Right atrium auricular region (tissue), 2 donors: ENCODE measurements at places on chromosomes 6 and 20.

- no peak for DNase-seq
- H3K4me1 ChIP-seq, result no peaks in the 10 kb centered on the region
Observed at GRCh38 chr6:130929036-130929678, 102.0 kb downstream of the SMLR1 start.

GRCh38 chr6:34305982-34306708, 57.3 kb upstream of the SMIM29 start:
- H3K36me3 ChIP-seq, result no peaks in the 10 kb centered on the region
- peaks cover 40% of the 10 kb centered on the region for H3K4me1 ChIP-seq
- H3K27me3 ChIP-seq, result no peaks in the 10 kb centered on the region
- DNase-seq, result no peak
- H3K27ac ChIP-seq, result peak overlapping the region; percentile 20
- no peak overlapping the region for H3K4me3 ChIP-seq

DNA sequence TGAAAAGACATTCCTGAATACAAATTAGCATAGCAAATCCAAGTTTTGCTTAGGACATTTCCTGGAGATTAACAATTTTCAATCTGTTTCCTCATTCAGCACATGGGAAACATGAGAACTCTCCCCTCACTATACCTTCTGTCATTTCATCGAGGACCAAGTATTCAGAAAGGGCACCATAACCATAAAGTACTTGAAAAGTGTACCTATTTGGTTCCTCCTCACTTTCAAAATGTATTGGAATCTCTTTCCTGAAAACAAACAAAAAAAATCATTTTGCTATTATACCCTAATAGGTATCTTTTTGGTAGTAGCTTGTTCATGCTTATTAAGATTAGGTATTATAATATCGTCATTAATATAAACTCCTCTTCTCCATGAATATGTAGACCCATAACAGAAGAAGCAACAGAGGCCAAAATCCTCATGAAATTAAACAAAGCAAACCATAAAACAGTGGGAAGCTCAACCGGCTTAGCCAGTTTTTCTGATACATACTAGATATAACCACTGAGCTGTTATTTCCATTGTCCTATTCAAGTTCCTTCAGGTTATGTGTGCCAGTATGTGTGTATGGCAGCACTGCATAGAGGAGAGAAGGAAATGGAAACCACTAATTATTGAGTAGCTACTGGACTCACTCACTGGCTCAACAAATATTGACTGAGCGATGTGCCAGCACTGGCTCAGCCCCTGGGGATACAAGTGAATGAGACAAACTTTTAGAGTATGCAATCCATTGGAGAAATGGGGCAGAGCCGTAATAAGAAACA, 274.0 kb downstream of the MAFB start:
- H3K27ac ChIP-seq, result no peak overlapping the region
- no peak for DNase-seq
- H3K36me3 ChIP-seq, result no peaks in the 10 kb centered on the region
- no peak overlapping the region for H3K4me3 ChIP-seq
- H3K4me1 ChIP-seq, result no peaks in the 10 kb centered on the region
- no peaks in the 10 kb centered on the region for H3K27me3 ChIP-seq

- H3K4me1 ChIP-seq, result peaks cover 17% of the 10 kb centered on the region
- H3K27me3 ChIP-seq, result no peaks in the 10 kb centered on the region
- no peaks in the 10 kb centered on the region for H3K36me3 ChIP-seq
- no peak overlapping the region for H3K4me3 ChIP-seq
- H3K27ac ChIP-seq, result no peak overlapping the region
Observed at GRCh38 chr6:148325316-148326068, 17.1 kb upstream of the SASH1 start.

DNA sequence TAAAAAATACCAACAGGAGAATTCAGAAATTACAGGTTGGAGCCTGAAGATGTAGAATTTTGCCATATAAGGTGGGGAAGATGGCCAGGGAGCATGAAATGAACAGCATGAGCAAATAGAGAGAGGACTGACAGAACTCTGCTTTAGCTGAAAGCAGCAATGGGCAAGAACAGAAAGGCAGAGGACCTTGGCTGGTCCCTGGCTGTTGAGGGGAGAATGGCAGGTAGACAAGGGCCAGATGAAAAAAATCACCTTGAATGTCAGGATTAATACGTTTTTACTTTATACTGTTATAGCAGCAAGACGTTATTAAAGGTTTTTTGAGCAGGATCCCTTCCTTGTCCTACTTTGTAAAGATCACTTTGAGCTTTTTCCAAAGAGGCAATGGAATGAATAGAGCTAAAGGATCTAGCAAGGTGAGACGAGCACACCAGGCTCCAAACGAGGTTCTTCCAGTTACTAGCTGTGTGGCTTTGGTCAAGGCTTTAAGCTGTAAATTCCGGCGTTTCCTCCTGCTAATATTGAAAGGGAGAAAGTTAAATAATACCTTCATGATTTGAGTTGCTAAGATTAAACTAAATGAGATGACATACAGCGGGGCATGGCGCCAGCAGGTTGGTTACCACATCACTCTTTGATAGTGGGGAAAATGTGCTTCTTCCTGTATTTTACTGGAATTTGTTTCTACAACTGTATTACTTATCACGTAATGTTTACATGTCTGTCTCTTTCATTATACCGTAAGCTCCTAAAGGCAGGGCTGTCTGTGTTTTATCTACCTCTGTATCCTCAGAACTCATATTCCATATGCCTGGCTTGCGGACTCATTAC, 776 bp downstream of the PPIL1 start:
- H3K27me3 ChIP-seq, result no peaks in the 10 kb centered on the region
- H3K36me3 ChIP-seq, result no peaks in the 10 kb centered on the region
- no peak for DNase-seq

GRCh38 chr6:139577124-139577762, 202.8 kb upstream of the CITED2 start:
- DNase-seq, result no peak
- H3K27ac ChIP-seq, result no peak overlapping the region
- H3K27me3 ChIP-seq, result no peaks in the 10 kb centered on the region
- no peaks in the 10 kb centered on the region for H3K4me1 ChIP-seq
- H3K4me3 ChIP-seq, result no peak overlapping the region

GRCh38 chr20:51727872-51728271, 40.3 kb downstream of the ATP9A start:
- H3K36me3 ChIP-seq, result no peaks in the 10 kb centered on the region
- no peaks in the 10 kb centered on the region for H3K27me3 ChIP-seq
- H3K4me3 ChIP-seq, result no peak overlapping the region
- no peaks in the 10 kb centered on the region for H3K4me1 ChIP-seq
- no peak overlapping the region for H3K27ac ChIP-seq

DNA sequence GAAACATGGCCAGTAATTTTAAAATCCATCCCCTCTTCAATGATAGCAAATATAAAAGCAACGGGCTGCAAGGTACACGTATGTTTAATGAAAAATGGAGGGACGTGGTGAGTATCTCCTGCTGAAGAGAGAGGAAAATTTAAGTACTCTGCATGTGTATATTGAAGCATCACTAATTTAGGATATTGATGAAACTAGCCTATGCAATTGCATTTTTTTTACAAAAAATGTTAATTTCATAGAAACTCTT, 362 bp upstream of the TMX4 start:
- DNase-seq, result no peak
- no peaks in the 10 kb centered on the region for H3K27me3 ChIP-seq
- peak overlapping the region; percentile 97 for H3K27ac ChIP-seq
- H3K4me3 ChIP-seq, result peak overlapping the region; percentile 83

DNA sequence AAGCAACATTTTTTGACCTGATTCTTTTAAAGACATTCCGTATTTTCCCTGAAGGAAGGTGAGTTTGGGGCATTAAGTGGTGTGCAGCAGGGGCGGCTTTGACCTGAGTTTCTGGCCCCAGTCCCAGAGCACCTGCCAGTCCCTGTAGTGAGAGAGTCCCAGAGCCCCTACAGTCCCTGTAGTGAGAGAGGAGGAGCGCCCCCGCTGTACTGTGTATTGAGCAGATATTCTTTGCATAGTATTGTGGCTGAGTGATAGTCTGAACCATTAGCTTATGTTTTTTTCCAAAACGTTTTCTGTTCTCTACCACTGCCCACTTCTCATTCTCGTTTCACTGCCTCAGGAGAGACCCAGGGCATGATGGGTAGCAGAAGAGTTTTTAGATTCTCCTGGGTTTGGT, 17.2 kb upstream of the SH3BGRL2 start:
- no peaks in the 10 kb centered on the region for H3K36me3 ChIP-seq
- no peaks in the 10 kb centered on the region for H3K4me1 ChIP-seq
- H3K4me3 ChIP-seq, result no peak overlapping the region
- no peak overlapping the region for H3K27ac ChIP-seq

- H3K27ac ChIP-seq, result no peak overlapping the region
- DNase-seq, result no peak
- H3K36me3 ChIP-seq, result no peaks in the 10 kb centered on the region
- H3K4me3 ChIP-seq, result no peak overlapping the region
- H3K27me3 ChIP-seq, result no peaks in the 10 kb centered on the region
- no peaks in the 10 kb centered on the region for H3K4me1 ChIP-seq
Observed at GRCh38 chr6:132413499-132413802, 12.2 kb upstream of the MOXD1 start.

GRCh38 chr20:32450484-32451061, 92.4 kb downstream of the ASXL1 start:
- no peak overlapping the region for H3K27ac ChIP-seq
- no peaks in the 10 kb centered on the region for H3K27me3 ChIP-seq
- peaks cover 42% of the 10 kb centered on the region for H3K36me3 ChIP-seq

DNA sequence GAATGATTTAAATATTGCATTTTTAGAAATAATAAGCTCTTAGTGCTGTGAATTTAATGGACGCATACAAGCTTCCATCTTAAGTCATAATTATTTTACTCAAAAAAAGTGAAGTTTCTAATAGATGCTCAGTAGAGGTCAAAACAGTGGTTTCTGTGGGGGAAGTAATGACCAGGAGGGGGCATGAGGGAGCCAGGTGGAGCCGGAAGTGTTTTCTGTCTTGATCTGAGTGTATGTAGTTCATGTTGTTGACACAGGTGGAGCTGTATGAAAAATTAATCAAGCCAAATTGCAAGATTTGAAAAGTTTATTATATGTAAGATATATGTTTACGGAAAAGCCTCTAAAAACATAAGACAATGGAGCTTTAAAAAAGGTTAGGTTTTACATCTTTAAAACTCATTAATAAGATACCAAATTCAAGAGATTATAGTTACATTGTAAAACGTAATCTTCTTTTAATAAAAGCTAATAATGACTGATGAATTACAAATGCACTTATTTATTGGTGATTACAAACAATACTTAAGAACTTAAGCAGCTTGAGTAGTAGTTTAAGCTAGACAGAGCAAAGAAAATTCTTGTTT, 68.0 kb downstream of the PLAGL1 start:
- no peaks in the 10 kb centered on the region for H3K27me3 ChIP-seq
- no peak overlapping the region for H3K27ac ChIP-seq
- DNase-seq, result no peak
- no peaks in the 10 kb centered on the region for H3K4me1 ChIP-seq
- no peaks in the 10 kb centered on the region for H3K36me3 ChIP-seq

DNA sequence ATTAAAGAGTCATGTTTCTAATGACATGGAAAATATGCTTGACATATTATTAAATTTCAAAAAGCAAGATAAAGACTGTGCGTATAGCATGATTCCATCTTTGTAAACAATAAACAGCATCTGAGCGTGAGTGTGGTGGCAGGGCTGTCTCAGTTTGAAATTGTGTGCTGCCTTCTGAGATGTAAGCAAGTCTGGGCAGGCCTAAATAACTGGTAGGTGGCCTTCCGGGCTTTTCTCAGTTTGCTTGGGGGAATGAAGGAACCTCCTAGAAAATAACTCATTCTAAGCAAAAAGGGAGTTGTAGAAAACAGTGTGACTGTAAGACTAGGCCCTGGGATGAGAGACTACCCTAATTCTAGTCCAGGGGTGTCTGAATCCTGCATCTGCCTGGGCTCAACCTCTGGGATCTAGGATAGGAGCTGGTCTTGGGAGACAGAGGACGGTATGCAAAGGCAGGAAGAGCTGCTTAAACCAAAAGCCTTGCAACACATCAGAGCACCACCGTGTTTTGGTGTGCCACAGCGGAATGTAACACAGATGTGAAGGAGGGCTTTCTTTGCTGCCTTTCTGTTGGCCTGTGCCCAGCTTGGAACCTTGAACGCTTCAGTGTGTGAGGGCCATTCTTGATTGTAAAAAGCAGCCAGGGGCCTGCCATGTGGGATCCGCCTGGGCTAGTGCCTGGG, 63.5 kb upstream of the L3MBTL3 start:
- no peaks in the 10 kb centered on the region for H3K4me1 ChIP-seq
- no peaks in the 10 kb centered on the region for H3K36me3 ChIP-seq
- no peak overlapping the region for H3K4me3 ChIP-seq
- no peaks in the 10 kb centered on the region for H3K27me3 ChIP-seq

GRCh38 chr20:33812908-33813462, 1.8 kb downstream of the CHMP4B start:
- H3K4me1 ChIP-seq, result no peaks in the 10 kb centered on the region
- peak overlapping the region; percentile 91 for H3K4me3 ChIP-seq
- DNase-seq, result no peak

GRCh38 chr6:75349262-75349984, 64.8 kb upstream of the TMEM30A start:
- H3K4me1 ChIP-seq, result no peaks in the 10 kb centered on the region
- peaks cover 23% of the 10 kb centered on the region for H3K36me3 ChIP-seq
- H3K27ac ChIP-seq, result peak overlapping the region; percentile 40
- DNase-seq, result no peak
- H3K27me3 ChIP-seq, result no peaks in the 10 kb centered on the region
- H3K4me3 ChIP-seq, result peak overlapping the region; percentile 34

DNA sequence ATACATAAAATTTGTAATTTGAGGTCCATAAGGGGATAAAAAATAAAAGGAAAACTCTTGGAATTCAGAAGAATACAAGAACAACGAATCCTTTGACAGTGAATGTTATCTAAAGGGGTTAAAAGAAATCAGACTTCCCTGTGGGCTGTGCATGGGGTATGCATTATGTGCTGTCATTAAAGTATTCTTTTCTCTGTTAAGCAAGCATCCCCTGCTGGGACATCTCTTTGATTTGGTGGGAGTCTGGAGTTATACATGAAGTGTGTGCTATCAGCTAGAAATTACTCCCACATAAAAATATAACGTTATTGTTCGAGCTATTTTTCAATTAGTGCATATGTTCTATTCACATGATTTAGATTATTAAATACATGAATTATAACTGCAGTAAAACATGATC, 195.2 kb downstream of the CENPW start:
- H3K36me3 ChIP-seq, result no peaks in the 10 kb centered on the region
- no peaks in the 10 kb centered on the region for H3K27me3 ChIP-seq
- DNase-seq, result no peak
- H3K4me1 ChIP-seq, result no peaks in the 10 kb centered on the region

- H3K27me3 ChIP-seq, result no peaks in the 10 kb centered on the region
- H3K4me1 ChIP-seq, result no peaks in the 10 kb centered on the region
- H3K36me3 ChIP-seq, result no peaks in the 10 kb centered on the region
- no peak for DNase-seq
- no peak overlapping the region for H3K4me3 ChIP-seq
Observed at GRCh38 chr6:148193063-148193680, 149.5 kb upstream of the SASH1 start.

DNA sequence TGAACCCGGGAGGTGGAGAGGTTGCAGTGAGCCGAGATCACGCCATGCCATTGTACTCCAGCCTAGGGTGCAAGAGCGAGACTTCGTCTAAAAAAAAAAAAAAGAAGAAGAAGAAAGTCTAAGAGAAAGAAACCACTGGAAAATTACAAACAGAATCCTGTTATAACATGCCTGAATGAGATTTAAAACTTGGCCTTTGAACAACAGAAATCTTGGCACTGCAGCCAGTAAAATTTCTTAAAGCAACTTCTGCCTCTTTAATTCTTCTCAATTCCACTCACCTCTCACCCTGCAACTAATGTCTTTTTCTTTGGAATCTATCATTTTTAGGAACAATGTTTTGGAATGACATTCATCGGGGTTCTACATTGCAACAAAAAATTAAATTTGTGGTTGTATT, 26.3 kb downstream of the PM20D2 start:
- DNase-seq, result no peak
- H3K27me3 ChIP-seq, result no peaks in the 10 kb centered on the region
- no peak overlapping the region for H3K4me3 ChIP-seq
- no peak overlapping the region for H3K27ac ChIP-seq
